ENCODE measurements at places on chromosomes 2 and 18.

- no peak for DNase-seq
Measured at GRCh38 chr2:236647621-236648020, 78.0 kb downstream of the ACKR3 start.

DNA sequence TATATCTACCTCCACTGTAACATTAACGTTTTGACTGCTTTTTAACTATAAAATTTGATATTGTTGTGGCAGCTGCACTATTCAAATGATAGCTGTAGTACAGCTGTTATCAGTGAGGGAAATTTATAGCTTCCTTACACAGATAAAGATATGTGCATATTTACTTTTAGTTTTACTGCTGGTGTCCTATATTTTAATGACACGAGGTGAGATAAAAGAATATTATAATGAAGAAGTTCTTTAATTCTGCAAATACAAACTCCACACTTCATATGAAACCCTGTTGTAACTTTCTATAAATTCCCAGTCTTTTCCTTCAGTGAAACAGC lies 427.8 kb upstream of the ZEB2 start:
- DNase-seq = no peak

- DNase-seq = no peak
Measured at GRCh38 chr2:100869120-100869519, 49.2 kb downstream of the NPAS2 start.

GRCh38 chr18:62071071-62071470 lies 115.8 kb downstream of the PIGN start:
- no peak for DNase-seq

DNA sequence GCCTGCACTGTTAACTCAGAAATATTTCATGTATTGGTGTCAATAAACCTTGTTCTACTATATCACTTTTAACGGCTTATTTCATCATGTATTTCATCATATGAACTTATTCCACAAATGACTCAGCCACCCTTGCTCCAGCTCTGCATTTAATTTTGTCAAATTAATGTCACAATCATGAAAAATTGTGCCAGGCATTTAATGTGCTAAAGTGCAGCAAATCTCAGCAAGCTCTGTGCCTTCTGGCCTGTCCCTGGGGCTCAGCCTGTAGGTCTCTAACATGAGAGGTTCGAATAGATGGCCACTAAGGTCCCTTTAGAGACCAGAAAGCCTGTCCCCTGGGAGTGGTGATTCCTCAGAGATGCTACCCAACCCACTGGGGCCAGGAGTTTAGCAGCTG lies 28.6 kb downstream of the BOD1L2 start:
- DNase-seq = no peak
